ENCODE measurements at places on chromosomes 5 and 9.

DNA sequence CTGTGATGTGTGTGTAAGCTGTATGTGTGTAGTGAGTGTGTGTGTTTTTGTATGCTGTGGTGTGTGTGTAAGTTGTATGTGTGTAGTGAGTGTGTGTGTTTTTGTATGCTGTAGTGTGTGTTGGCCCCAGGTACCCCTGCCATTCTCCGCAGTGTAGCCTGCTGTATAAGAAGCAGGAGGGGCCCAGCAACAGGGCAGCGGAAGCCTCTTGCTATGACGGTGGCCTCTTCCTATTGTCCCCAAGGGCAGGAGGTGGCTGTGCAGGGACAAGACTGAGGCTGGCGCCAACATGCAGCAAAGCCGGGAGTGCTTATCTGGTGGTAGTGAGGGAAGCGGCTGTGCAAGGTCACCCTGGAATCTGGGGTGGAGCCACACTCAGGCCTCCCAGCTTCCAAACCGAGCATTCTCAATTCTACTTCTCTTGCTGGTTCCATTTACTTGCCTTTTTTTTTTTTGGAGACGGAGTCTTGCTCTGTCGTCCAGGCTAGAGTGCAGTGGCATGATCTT is 5.1 kb downstream of the SPAAR start:
- DNase-seq = peak; percentile 65

DNA sequence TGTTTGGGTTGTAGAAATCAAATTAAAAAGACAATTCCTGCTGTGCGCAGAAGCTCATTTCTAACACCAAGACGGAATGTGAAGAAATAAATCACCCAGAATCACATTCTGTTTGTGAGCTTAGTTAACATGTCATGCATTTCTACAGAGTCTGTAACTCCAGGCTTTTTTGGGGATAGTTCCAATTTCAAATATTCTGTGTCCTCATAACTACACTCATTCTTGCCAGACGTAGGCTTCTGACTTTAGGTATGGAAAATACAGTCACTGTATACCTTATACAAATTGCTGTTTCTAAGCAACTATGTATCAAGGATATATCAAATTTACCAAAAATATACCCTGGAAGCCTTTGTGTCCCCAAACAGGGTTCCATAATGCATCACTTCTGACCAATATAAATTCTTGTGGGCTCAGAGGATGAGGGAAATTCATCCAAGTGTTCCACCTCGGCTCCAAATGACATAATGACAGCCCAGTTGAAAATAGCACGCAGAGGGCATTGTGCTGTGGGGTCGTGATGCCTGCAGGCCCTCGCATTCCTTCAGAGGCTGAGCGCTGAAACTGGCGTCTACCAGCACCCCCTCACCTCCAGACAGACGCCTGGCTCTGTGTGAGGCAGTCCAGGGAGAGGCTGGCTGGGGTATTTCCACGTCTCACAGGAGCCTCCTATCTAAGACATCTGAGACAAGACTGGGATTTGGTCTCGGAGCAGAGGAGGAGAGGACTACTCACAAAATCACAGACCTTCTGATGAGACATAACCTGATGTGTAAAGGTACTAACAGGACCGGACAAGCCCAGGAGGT is 79.8 kb downstream of the KLF4 start:
- peak; percentile 46 for DNase-seq

DNA sequence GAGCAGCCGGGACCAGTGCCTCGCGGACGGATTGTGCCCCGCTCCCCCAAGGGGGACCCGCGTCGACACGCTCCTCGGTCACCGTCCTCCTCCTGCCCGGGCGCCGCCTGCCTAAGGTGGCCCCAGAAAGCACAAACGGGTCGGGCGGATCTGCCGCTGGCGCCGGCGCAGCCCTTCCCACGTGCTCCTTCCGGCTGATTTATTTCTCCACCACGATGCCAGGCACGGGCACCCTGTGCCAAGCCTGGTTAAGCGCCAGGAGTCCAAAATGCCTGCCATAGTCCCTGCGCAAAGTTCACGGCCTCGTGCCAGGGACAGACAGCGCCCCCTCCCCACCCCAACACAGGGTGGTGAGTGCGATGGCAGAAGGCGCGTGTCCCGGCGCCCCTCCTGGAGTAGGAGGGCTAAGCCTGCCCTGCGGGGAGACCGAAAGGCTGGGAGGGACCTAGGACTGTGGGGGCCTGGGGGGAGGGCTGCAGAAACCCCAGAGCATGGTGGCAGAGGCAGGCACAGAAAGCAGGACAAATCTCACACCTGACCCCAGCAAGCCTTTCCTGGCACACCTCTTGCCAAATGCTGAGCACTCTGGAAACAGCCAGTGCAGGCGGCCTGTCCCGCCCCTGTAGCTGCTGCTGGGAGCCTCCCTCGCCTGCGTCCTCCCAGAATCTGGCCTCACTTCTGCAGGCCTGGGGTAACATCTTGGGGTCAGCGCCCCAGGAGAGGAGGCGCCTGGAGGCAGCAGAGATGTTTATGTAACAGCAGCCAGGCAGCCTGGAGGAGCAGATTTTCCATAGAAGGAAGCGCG is 1.1 kb upstream of the NOTCH1 start:
- DNase-seq = peak; percentile 68

DNA sequence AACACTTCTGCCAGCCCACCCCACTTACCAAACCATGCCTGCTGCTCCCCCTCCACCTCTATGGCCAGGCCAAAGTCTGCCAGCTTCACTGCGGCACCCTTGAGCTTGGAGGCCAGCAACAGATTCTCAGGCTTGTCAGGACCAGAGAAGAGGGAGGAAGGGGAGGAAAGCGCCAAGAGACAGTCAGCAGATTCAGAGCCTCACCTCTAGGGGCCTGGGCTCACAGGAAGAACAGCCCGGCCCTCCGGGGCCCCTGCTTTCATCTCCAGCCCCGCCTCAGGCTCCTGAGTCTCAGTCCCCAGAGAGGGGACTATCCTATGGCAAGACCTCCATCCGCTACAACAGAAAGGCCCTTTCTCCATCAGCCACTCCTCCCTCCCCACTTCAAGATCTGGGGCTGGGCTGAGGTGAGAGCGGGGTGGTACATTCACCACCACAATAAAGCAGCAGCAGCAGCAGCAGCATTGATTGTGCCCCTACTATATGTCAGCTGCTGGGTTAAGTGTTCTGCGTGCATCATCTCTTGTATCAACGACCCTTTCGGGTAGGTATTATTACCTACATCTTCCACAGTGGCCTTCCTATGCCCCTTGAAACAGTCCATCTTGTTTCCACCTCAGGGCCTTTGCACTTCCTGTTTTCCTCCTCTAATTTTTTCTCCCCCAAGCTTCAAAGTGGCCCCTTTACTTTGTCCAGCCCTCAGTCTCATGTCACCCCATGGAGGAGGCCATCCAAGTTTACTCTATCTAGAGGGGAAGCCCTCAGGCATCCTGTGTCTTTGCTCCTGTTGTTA is 36.0 kb downstream of the CAMK2A start:
- no peak for DNase-seq

DNA sequence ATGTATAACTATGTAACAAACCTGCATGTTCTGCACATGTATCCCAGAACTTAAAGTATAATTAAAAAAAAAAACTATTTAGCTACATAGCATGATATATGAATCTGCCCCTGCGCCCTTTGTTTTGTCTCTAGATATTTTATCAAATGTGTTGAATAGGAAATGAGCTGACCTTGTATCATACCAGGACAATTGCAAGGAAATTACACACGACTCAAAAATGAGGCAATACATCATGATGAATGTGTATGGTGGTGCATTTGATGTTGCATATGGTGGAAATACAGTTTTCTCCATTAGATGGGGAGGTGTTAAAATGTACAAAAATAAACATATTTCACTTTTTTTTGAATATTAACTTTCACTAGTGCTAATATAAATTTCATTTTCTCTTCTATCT is 28.6 kb upstream of the CEP78 start:
- DNase-seq = no peak

- DNase-seq = no peak
These were observed 464.5 kb downstream of the MTRR start for GRCh38 chr5:8333485-8333884.

DNA sequence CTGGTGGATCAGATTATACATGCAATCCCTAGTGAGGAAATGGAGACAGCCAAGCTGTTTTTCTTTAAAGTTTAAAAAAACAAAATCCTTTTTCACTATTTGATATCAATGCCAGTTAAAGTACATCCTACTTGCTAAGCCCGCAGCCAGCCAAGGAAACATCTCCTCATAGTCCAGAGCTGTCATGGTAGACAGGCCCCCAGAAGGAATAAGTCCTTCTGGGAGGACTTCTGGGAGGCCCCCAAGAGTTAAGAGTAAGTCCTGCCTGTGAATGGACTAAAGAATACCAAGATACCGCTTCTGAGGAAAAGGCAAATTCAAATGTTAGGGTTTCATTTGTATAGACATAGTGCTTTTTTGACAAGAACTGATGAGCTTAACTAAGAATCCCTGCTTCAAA is 38.3 kb downstream of the MOCS2 start:
- DNase-seq = no peak

DNA sequence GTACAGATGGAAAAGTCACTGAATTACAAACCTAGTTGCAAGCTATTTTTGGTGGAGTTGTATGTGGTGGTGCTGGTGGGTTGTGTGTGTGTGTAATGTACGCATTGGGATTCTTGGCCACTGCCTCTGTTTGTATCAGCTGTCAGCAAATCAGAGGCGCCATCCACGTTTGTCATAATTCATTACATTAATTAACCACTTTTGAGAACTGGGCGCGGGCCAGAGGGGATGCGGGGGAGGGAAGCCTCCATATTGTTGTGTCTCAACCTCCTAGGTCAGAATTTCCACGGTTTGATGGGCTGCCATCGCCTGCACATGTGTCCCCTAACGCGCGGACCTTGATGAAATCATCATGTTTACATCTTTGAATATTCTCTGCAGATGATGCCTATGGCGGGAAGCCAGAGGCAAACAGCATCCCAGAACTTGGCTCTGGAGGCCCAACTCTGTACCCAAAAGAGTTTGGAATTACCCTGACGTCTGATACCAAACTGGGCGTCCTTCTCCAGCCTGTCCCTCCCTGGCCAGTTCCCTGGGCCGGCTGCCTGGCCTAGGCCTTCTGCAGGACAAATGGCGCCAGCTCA is 54.9 kb downstream of the FGF18 start:
- DNase-seq = no peak

DNA sequence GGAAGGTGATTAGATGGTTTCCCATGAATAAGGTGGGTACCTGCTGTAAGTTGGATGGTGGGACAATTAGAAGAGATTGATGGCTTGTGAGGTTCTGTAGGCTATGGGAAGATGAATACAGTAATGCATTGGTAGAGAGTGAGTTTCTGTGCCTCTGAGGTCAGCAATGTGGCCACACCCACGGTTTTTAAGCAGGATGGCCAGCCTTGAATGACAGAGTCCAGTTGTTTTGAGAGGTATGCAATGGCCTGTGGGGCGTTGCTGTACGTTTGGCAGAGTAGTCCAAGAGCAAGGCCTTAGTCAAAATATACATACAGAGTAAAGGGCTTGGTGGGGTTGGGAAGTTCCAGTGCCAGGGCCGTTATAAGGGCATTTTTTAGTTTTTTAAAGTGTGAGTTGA is 235.6 kb upstream of the C9orf72 start:
- no peak for DNase-seq

GRCh38 chr9:2872250-2872930 is 28.5 kb upstream of the PUM3 start:
- DNase-seq = no peak

All from right hindlimb (tissue), 1 donor.